Stimulated activated CD4-positive, alpha-beta T cell treated with anti-CD3 and anti-CD28 coated beads, Interleukin-1b, Interleukin-23, amount 100 ng/mL, for 1 hour (primary cell): ENCODE measurements at places on chromosomes 3 and 15.

DNA sequence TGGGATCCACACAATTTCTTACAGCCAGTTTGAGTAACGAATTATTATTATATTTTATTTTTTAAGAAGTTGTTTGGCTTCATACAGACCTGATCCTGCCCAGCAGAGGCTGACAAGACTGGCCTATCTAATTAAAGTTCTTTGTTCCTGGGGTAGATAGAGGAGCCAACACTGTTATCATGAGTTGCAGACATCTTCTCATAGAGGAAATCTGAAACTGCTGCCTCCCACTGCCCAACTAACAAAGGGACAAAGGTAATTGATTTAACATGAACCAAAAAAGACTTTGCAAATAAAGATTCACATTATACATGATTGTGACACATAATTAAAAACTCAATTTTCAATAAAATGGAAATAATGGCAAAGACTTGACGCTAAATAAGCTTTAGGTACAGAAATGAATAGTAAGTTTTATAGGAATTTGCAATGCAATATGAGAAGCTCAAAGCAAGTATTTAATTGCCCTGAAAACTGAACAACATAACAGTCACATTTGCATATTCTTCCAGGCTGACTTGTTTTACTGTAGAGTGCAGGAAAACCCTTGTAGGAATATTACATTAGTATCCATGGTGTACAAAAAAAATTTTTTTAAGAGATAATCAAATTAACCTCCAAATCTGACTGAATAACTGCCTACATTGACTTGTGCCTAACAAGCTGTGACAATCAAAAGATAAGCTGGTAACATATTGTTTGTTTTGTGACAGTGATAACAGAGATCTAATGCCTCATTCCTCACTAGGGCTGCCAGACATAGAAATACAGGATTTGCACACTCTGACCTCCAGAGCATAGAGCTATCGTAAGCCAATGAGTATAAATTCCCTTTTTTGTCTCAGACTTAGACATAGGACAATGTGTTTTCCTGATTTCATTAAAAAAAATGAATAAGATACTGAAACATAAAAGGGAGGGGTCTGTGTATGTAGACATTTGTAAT lies 273.2 kb downstream of the MFSD1 start:
- DNase-seq = no peak

- no peak for DNase-seq
These were observed 120.4 kb upstream of the IQSEC1 start for GRCh38 chr3:13193320-13194284.

GRCh38 chr3:175857666-175858270 lies 998.6 kb downstream of the NAALADL2 start:
- DNase-seq = no peak

DNA sequence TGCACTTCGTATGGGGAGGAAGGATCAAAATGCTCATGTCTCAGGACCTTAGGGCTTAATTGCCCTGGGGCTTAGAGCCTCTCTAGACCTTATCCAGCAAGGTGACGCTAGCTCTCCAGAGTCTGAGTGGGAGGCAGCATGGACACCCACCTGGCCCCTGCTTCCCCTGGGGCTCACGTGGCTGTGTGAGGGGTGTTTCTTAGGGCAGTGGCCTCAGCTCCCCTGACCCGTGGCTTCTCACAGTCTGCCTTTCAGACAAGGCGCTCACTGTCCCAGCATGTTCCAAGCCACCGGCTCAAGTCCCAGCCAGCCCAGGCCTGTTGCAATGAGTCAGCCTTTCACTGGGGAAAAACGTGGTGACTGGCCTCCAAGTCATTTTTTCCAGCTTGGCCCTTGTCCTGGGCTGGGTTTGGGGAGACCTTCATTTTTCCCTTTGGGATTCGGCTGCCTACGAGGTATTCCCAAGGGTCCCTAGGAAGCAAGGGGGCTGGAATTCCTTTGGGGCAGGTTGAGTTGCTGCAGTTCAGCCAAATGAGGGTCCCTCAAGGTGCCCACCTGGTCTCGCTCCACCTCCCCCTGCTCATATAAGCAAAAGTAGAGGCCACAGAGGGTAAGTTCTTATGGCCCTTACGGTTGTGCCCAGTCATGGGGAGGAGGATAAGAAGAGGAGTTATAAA lies 15.7 kb downstream of the BHLHE40 start:
- no peak for DNase-seq

- DNase-seq = no peak
These were observed 5.6 kb downstream of the CPB1 start for GRCh38 chr3:148833223-148833622.

DNA sequence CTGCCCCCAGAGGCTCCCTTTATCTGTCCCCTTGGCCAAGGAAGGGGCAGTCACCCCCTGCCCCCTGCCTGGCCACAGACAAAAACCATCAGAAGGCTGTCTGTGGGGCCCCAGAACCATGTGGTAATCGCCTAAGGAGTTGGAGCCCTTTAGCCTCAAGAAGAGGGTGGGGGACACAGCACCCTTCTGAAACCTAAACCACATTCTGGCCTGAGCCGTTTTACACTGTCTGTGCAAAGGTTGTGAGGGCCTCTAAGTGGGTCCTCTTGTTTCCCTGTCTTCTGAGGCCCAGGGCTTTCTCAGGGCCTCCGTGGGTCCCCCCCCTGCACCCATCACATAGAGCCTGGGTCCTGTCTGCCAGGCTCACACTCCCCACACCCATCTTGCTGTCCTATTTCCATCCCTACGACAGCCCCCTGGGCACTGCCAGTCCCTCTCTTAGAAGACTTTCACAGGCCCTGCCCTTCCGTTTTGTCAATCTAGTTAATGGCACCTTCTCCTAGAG lies 17.9 kb upstream of the RPUSD3 start:
- no peak for DNase-seq

DNA sequence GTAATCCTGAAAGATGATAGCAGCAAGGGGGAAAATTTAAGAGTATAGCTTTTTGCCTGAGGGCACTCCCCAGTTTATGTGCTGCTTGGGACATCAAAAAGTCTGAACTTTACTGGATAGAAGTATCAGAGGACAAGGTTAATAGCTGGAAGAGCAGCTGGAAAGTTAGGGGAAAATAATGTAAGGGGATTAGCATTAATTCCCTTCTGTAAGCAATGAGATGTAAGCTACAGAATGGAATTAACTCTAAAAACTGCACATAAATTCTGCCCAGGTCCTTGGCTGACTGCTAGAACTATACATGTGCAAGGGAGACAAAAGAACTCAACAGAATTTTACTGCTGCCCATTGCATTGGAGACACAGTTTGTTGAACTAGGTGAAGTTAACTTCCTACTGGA lies 55.6 kb downstream of the ATP11B start:
- no peak for DNase-seq

DNA sequence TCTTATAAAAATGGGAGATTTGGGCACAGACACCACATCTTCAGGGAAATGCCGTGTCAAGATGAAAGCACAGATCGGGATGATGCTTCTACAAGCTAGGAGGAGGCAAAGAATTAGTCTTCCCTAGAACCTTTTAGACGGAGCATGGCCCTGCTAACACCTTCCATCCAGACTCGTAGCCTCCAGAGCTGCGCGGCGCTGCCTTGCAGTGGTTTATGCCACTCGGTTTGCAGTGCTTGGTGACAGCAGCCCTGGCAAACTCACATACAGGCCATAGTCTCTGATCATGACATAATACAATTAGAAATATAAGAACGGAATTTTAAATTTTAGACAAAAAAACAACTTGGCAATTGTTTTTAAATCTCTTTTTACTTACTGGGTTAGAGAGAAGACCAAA lies 37.1 kb upstream of the SLC41A3 start:
- no peak for DNase-seq

DNA sequence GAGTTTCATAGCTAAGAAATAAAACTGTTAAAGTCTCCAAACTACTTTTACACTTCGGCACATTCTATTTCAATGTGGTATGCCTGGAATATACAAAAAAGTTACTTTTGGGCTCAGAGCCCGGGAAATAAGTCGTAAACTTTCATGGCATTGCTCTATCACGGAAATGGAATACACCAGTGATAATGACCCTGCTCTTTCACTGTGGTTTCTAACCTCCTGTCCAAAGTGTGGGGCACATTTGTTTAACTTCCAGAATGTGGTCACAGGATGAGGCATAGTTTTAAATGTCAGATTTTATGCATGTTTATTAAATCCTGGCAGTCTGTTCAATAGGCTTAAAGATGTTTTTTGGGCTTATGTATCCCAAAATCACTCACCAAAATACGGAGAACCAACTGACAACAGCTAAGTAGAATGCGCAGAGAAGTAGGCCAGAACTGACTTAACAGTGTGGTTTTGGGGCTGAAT lies 5.1 kb downstream of the CXCR6 start:
- no peak for DNase-seq

GRCh38 chr3:38646062-38646461 lies 3.4 kb downstream of the SCN5A start:
- no peak for DNase-seq

- no peak for DNase-seq
These were observed 455.6 kb downstream of the TBL1XR1 start for GRCh38 chr3:176741664-176742047.

DNA sequence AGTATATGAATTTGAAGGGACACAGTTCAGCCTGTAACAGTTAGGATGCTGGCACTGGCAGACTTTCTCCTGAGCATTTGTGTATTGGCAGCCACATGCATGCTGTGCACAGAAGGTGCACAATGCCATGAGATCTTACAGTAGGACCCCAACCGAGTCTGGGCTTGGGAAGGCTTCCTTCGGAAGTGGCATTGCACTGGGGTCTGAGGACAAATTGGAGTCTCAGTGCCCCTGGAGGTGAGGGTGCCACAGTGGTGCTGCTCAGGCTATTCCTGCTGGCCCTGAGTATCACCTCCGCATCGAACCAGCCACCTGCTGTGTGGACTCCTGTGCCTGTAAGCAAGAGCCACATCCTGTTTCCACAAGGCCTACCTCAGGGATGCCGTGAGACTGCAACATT lies 99.5 kb downstream of the DNAJB8 start:
- no peak for DNase-seq

DNA sequence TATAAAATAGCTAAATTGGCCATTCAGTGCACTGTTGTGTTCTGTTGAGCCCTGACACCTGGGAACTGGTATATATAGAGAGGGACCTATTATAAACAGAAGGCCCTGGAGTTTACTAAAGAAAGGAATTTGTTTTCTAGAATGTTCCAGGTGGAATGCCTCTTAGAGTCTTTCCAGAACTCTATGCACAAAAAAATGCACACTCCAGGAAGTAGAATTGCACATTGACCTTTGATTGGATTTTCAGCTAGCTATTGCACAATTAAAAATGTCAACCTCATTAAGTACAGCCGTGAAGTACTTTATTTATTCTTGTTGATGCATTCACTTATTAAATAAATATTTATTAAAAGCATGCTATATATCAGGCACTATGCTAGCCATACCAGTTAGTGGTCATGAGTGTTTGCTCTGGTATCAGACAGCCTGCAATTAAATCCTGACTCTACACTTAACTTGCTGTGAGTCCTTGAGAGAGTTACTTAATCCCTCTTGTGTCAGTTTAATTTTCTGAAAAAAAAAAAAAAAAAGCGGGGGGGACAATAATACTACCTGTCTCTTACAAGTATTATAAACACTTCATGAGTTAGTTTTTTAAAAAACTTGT lies 40.8 kb downstream of the NDUFB4 start:
- DNase-seq = no peak

DNA sequence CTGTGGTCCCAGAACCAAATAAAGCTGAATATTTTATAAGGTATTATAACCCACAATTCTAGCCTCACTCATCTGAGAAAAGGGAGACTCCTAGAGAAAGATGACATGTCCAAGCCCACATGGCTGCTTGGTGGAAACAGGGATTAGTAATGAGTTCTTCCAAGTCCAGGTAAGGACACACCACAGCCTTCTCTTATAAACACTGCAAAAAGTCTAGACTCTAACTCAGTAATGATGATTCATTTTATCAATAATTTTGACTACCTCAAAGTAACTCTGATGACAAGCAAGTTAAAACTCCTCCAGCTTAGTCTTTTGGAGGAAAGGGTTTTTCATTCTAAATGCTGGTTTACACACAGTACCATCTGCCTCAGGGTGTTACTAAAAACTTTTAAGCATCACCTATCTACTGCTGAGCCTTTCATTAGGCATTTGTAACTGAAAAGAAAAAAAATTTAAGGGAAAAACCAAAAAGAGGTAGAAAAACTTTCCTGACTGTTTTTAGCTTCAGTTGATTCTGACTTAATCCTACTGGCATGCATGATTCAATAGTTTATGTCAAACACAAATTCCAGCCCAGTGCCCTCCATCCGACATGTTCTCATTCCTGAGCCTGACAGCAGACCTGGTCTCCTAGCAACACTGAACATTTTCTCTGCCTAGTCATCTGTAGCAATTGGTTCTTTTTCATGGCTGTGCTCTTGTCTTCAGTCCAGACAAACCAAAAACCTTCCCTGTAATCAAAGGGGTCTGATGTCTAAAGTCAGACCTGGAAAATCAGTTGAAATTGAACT lies 43.9 kb downstream of the P3H2 start:
- DNase-seq = no peak

DNA sequence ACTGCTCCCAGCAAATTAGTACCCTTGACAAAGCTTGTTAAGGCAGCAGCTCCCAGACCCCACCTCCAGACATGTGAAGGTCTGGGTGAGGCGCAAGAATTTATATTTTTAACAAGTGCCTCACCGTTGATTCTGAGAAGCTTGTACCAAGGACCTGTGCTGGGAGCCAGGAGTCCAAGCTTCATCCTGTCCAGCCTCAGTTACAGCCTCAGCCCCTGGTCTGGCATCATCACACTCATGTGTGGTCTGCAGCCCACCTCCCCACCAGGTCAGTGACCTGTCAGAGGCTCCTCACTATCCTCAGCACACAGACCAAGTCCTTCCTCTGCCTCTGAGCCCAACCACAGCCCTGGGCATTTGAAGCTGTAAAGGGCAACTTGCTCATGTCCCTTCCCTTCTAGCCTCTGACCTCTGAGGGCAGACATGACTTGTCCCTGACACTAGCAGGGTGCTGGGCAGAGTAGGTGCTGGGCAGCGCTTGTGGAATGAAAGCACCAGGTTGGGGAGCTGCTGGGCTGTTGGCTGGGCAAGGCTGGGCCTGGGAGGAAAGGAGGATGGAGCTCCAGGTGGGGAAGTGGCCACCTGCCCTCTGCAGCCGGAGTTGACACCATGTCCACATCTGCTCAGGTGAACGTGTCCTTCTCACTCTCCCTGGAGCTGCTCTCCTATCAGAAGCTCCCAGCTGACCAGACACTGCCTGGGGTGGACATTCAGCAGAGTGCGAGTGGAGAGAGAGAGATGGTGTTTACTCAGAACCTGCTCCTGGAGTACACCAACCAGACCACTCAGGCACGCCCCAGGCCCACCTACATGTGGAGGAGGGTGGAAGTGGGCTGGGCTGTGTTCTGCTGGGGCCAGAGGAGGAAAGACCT lies 16.9 kb downstream of the ACAA1 start:
- DNase-seq = no peak

- no peak for DNase-seq
These were observed 26.3 kb upstream of the CCDC39 start for GRCh38 chr3:180705619-180706018.

- no peak for DNase-seq
These were observed 30.5 kb upstream of the SRGAP3 start for GRCh38 chr3:9279966-9280365.

- DNase-seq = no peak
These were observed 58.4 kb upstream of the GYG1 start for GRCh38 chr3:148932972-148933371.

- DNase-seq = no peak
These were observed 81.0 kb upstream of the BNC1 start for GRCh38 chr15:83365370-83365938.

GRCh38 chr15:90301707-90302300 lies 36.3 kb downstream of the NGRN start:
- DNase-seq = no peak

- no peak for DNase-seq
These were observed 88.6 kb downstream of the SLCO3A1 start for GRCh38 chr15:91941871-91942658.

- no peak for DNase-seq
These were observed 6.7 kb downstream of the CISH start for GRCh38 chr3:50604628-50605588.

- no peak for DNase-seq
These were observed 36.5 kb downstream of the ATP13A3 start for GRCh38 chr3:194450341-194450740.
